ENCODE measurements at places on chromosomes 11 and 22. TPM values are rescaled to one million over a fixed set of nuclear protein-coding genes. Genes with fewer than 3 reads are reported as not detected.

MS4A4E gene
- not detected for total RNA-seq

- no peaks in the 10 kb centered on the region for H3K36me3 ChIP-seq
- H3K27ac ChIP-seq = no peak overlapping the region
- DNase-seq = peak; percentile 32
- H3K4me1 ChIP-seq = peaks cover 26% of the 10 kb centered on the region
Measured at GRCh38 chr11:115503083-115503885, 931 bp downstream of the CADM1 start.

MIOX gene
- 0.31 TPM for total RNA-seq

DNA sequence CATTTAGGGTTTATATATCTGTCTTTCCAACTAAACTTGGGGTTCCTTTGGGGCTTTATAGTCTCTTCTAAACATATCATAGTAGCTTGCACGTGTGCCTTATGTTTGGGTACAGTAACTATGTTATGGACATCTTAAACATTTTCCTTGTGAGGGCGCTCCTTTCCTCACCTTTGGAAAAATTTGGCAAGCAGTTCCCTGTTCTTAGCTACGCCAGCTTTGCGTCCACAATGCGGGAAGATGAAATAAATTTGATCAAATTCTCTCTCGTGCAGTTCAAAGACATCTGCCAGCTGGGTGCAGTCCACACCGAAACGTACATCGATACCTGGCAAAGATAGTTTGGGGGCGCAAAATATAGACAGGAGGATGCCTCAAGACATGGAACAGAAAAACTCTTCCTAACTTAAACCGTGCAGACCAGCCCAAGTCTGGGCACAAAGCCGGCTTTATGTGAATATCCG, 548 bp downstream of the FDXACB1 start:
- H3K4me3 ChIP-seq = peak overlapping the region; percentile 84
- H3K27ac ChIP-seq = peak overlapping the region; percentile 100
- H3K4me1 ChIP-seq = peaks cover 18% of the 10 kb centered on the region
- H3K27me3 ChIP-seq = no peaks in the 10 kb centered on the region

- no peak overlapping the region for H3K27ac ChIP-seq
- no peaks in the 10 kb centered on the region for H3K36me3 ChIP-seq
- H3K4me1 ChIP-seq = no peaks in the 10 kb centered on the region
- H3K27me3 ChIP-seq = no peaks in the 10 kb centered on the region
- no peak for DNase-seq
Measured at GRCh38 chr11:1162138-1162475, 4.4 kb downstream of the MUC5AC start.

DNA sequence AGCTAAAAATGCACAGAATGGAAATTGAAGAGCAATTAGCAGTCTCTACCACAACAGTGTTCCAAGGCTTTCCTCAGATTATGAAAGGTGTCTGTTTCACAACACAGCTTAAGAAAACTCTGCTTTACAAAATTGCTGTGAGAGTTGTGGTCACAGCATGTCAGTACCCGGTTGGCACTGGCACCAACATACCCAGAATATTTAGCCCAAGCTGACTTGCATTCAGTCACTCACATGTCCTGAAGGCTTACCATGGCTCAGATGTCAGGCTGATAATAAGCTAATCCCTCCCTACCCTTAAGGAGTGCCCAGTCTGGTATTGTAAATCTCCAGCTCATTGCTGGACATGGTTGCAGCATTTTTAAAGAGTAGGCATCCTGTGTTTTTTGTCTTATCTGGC, 14.9 kb downstream of the NCR3LG1 start:
- no peaks in the 10 kb centered on the region for H3K27me3 ChIP-seq
- H3K36me3 ChIP-seq = peaks cover 12% of the 10 kb centered on the region
- no peaks in the 10 kb centered on the region for H3K4me1 ChIP-seq
- H3K4me3 ChIP-seq = no peak overlapping the region

DNA sequence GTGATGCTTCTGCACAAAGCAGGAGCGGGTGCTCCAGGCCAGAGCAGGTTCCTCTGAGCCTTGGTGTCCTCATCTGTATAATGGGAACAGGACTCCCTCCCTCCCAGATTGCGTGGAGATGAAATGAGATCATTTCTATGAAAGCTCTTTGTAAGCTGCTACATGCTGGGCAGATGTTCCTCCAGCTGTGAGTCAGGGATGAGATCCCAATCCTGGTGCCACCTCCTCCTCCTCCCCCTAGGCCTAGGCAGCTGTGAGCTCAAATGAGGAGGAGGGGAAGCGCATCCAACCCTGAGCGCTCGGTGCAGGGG, 7.0 kb upstream of the CABP2 start:
- H3K4me3 ChIP-seq = no peak overlapping the region
- no peaks in the 10 kb centered on the region for H3K4me1 ChIP-seq
- H3K27me3 ChIP-seq = no peaks in the 10 kb centered on the region
- H3K36me3 ChIP-seq = no peaks in the 10 kb centered on the region
- DNase-seq = no peak

- no peak for DNase-seq
- no peak overlapping the region for H3K4me3 ChIP-seq
- H3K27me3 ChIP-seq = no peaks in the 10 kb centered on the region
- H3K4me1 ChIP-seq = no peaks in the 10 kb centered on the region
Measured at GRCh38 chr11:44763121-44763820, 36.5 kb downstream of the TSPAN18 start.
